ENCODE measurements at places on chromosomes 1 and 21. TPM values are rescaled to one million over a fixed set of nuclear protein-coding genes. Genes with fewer than 3 reads are reported as not detected.

DNA sequence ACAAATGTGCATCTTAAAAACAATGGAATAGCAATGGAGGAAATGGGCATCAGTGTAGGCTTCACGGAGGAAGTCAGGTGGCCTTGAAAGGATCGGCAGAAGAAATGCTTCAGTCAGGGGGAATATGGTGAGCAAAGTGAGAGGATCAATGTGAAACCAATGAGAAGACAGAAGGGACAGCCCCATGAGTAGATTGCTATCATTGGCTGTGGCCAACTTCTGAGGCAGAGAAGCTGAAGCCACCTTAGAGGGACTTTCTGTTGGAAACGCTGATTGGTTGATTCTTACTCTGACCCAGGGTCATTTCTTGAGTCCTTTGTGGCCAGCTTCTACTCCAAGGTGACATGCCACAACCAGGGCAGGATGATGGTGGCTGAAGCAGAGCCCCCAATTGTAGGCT, 130.7 kb upstream of the ZNF648 start:
- peaks cover 9% of the 10 kb centered on the region for H3K4me1 ChIP-seq
- no peak for DNase-seq
- H3K4me3 ChIP-seq = no peak overlapping the region
- no peaks in the 10 kb centered on the region for H3K36me3 ChIP-seq
- H3K27ac ChIP-seq = no peak overlapping the region
- peaks cover 25% of the 10 kb centered on the region for H3K27me3 ChIP-seq

- DNase-seq = no peak
- H3K4me1 ChIP-seq = no peaks in the 10 kb centered on the region
- H3K27ac ChIP-seq = no peak overlapping the region
These were observed 53.2 kb downstream of the LACTBL1 start for GRCh38 chr1:22919341-22920025.

- H3K4me1 ChIP-seq = peaks cover 20% of the 10 kb centered on the region
- no peaks in the 10 kb centered on the region for H3K27me3 ChIP-seq
- peaks cover 15% of the 10 kb centered on the region for H3K36me3 ChIP-seq
- no peak within 1 kb of the TSS for H3K27ac ChIP-seq
- H3K4me3 ChIP-seq = no peak within 1 kb of the TSS
- DNase-seq = no peak
These were observed at the start of gene KRTAP10-2 for GRCh38 chr21:44551340-44551961. Gene KRTAP10-2, minus strand, starts transcription at chr21:44551505. Its CDS starts 47 bp downstream, at chr21:44551458.

DNA sequence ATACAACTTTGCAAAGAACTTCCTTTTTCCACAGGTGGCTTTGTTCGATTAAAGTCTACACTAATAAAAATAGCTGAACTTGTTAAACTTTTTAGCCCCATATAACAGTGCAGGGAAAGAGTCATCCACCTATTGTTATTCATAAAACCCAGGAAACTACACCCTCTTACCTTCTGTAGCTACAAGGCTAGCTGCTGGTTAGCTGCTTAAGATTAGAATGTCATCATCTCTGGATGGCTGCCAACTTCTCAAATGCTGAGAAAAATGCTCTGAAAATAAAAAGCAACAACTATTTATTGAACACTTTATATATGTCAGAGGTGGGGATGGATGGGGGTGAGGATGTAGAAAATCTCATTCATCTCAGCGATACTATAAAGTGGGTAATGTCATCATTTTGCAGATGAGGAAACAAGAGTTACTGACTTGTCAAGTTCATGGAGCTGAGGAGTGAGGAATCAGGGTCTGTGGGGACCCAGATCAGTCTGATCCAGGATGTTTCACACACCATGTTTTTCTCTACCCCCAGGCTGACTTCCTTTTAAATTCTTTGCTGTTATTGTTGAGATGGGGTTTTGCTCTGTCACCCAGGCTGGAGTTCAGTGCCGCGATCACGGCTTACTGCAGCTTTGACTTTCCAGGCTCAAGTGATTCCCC, 17.1 kb downstream of the ATP5PF start:
- peaks cover 1% of the 10 kb centered on the region for H3K4me1 ChIP-seq
- H3K36me3 ChIP-seq = peaks cover 18% of the 10 kb centered on the region
- no peaks in the 10 kb centered on the region for H3K27me3 ChIP-seq

GRCh38 chr21:43994085-43994484, 18.0 kb upstream of the TRAPPC10 start:
- no peak overlapping the region for H3K4me3 ChIP-seq
- peaks cover 20% of the 10 kb centered on the region for H3K27me3 ChIP-seq
- H3K27ac ChIP-seq = no peak overlapping the region
- no peak for DNase-seq

DNA sequence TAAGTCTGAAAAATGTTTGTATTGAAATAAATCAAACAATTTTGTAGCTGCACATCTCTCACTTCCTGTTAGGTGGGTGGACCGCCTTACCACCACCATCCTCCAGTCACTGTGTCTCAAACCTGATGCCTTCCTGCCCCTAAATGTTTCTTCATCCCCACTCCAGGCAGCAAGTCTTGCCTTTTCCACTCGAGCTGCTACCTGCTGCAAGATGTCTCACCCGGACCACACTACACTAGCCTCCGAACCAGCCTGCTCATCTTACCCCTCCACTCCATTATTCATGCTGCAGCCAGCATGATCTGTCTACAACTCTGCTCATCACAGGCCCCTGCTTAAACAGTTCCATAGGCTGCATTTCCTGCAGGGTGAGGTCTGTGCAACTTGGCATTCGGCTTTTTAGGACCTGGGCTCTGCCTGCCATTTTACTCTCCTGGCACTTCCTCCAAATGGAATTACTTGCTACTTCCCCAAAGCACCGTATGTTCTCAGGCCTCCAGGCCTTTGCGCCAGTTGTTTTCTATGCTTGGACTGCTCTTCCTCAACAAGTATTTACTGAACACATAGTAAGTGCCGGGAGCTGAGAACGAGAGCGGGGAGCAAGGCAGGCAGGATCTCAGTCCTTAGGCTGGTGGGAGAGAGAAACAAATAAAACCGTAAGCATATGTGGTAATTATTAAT, 5.2 kb upstream of the SF3A3 start:
- no peak for DNase-seq
- H3K27ac ChIP-seq = peak overlapping the region; percentile 68
- H3K4me3 ChIP-seq = peak overlapping the region; percentile 52

DNA sequence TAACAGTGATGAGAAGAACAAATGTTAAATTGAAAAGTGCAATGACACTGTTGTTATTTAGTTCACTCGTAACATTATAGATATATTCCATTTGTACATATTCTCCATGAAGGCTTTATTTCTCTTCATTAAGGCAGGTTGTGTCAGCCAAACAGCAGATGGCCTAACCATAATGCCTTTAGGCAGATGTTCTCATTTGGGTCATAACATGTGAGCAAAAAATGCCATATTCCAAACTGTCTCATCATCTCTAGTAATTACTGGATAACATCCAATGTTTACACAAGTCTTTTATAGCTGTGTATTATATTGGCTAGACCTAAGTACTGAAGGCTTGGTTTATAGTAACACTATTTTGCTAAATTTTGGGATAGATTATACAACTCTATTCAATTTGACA, 87.2 kb upstream of the CHODL start:
- no peak overlapping the region for H3K4me3 ChIP-seq
- no peak for DNase-seq
- H3K27me3 ChIP-seq = no peaks in the 10 kb centered on the region
- peaks cover 14% of the 10 kb centered on the region for H3K4me1 ChIP-seq
- no peak overlapping the region for H3K27ac ChIP-seq
- no peaks in the 10 kb centered on the region for H3K36me3 ChIP-seq

DNA sequence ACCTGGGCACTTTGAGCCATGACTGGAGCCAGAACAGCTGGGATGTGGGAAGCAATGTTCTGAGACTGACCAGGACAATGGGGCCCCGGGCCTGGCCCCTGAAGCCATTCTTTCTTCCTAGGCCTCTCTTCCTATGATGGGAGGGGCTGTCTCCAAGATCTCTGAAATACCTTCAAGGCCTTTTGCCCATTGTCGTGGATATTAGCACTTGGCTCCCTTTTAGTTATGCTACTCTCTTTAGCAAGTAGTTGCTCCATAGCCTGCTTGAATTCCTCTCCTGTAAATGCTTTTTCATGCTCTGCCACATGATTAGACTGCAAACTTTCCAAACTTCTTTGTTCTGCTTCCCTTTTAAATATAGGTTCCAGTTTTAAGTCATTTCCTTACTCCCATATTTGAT, 262.9 kb upstream of the CACYBP start:
- DNase-seq = no peak
- H3K4me3 ChIP-seq = no peak overlapping the region
- no peaks in the 10 kb centered on the region for H3K4me1 ChIP-seq
- no peaks in the 10 kb centered on the region for H3K27me3 ChIP-seq

GRCh38 chr1:223611936-223612335, 53.6 kb downstream of the CAPN8 start:
- no peaks in the 10 kb centered on the region for H3K36me3 ChIP-seq
- no peak overlapping the region for H3K4me3 ChIP-seq
- no peak for DNase-seq
- no peak overlapping the region for H3K27ac ChIP-seq
- H3K4me1 ChIP-seq = no peaks in the 10 kb centered on the region

DNA sequence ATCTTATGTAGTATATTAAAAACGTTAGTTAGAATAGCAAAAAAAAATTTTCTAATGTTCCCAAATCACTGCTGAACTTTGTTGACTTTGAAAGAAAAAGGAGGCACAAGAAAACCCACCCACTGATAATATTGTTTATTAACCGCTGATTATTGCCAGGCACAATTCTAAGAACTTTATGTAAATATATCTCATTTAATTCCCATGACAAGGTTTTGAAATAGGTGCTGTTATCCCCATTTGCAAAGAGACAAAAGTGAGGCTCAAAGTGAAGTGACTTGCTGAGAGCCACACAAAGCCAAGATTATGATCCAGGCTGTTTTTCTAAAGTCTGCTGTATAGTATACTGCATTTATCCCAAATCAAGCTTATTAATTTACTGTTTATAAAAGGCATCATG, 56.4 kb downstream of the SASS6 start:
- no peak overlapping the region for H3K27ac ChIP-seq
- no peak overlapping the region for H3K4me3 ChIP-seq
- no peaks in the 10 kb centered on the region for H3K27me3 ChIP-seq
- H3K4me1 ChIP-seq = peaks cover 20% of the 10 kb centered on the region
- H3K36me3 ChIP-seq = peaks cover 74% of the 10 kb centered on the region

GRCh38 chr1:154822717-154823116, 47.4 kb downstream of the KCNN3 start:
- no peak overlapping the region for H3K27ac ChIP-seq
- H3K4me3 ChIP-seq = no peak overlapping the region
- H3K27me3 ChIP-seq = peaks cover 3% of the 10 kb centered on the region

GRCh38 chr21:31597683-31598082, 61.8 kb upstream of the SOD1 start:
- no peak for DNase-seq
- no peak overlapping the region for H3K27ac ChIP-seq
- no peaks in the 10 kb centered on the region for H3K4me1 ChIP-seq
- H3K36me3 ChIP-seq = no peaks in the 10 kb centered on the region
- H3K4me3 ChIP-seq = no peak overlapping the region

- H3K4me1 ChIP-seq = no peaks in the 10 kb centered on the region
- no peak overlapping the region for H3K4me3 ChIP-seq
- no peaks in the 10 kb centered on the region for H3K27me3 ChIP-seq
- H3K27ac ChIP-seq = no peak overlapping the region
These were observed 276.9 kb upstream of the ZRANB2 start for GRCh38 chr1:71357708-71358107.

The CEP170 gene
- total RNA-seq = 24.4 TPM

The RNU1-3 gene
- 1,691 TPM for total RNA-seq

The MRPL20 gene
- 82.8 TPM for total RNA-seq

The CAMSAP2 gene
- 0.78 TPM for total RNA-seq
